Stimulated activated CD8-positive, alpha-beta memory T cell treated with anti-CD3 and anti-CD28 coated beads, Interleukin-2, amount 100 ng/mL, for 48 hours (primary cell): ENCODE measurements at places on chromosomes 7 and 10.

- DNase-seq: no peak
Measured at GRCh38 chr10:110052916-110053315, 45.1 kb downstream of the ADD3 start.

DNA sequence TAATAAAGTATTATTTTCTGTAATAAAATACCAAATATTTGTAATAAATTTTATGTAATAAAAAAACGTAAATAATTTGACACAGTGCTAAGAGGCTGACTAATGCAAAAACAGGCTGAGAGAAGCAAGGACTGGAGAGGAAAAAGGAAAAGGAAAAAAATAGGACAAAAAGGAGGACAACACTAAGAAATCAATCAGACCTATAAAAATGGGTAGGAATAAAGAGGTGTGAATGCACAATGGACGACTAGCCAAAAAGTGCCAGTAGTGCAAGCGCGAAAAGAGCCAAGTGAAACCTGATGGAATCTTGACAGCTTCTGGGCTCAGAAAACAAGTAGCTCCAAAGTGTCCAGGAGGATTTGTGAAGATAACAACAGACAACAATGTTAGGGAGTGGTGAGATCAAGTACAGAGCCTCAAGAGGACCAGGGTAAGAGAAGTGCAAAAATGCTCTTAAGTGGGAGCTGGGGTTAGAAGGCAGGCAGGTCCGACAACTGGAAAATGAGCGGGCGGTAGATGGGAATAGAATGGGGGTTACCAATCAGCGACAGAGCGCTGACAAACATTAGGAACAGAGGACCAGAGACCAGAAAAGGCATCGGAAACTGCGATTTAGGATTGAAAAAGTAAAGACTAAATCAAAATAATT is 1.2 kb downstream of the BRAF start:
- no peak for DNase-seq

GRCh38 chr10:21523557-21524008 is 1.9 kb downstream of the SKIDA1 start:
- no peak for DNase-seq

DNA sequence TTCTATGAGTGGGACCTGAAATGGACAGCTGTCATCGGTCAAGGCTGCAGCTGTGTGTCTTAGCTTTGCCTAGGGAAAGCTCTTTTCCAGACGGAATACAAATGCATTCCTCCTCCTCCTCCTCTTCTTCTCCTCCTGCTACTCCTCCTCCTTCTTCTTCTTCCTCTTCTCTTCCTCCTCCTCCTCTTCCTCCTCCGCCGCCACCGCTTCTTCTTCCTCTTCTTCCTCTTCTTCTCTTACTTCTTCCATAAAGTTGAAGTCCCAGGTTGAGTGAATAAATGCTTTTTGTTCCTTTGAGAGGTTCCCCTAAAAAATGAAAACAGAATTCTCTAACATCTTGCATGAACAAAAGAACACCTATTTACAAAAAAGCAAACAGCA is 28.7 kb downstream of the KLF6 start:
- DNase-seq: no peak

GRCh38 chr10:84537447-84537931 is 209.1 kb downstream of the CCSER2 start:
- no peak for DNase-seq

- DNase-seq: no peak
Measured at GRCh38 chr7:17434841-17435692, 136.6 kb downstream of the AHR start.

DNA sequence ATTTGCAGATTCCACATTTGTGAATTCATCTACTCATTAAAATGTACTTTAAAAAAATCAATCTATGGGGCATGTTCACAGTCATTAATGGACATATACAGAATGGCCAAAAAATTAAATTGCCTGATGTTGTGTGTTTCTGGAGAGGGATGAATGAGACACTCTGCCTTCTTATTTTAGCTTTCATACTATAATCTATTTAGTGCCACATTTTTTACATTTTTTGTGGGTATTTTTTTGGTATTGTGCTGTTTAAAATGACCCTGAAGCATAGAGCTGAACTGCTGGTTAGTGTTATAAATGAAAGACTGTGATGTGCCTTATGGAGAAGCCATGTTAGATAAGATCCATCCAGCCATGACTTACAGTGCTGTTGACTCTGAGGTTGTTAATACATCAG is 961.8 kb upstream of the LRRN3 start:
- DNase-seq: no peak
